ENCODE measurements at places on chromosomes 7 and 10.

GRCh38 chr10:110354322-110354766 lies 49.6 kb upstream of the SMNDC1 start:
- peak; percentile 75 for DNase-seq

- no peak for DNase-seq
These were observed 193.6 kb upstream of the KLF14 start for GRCh38 chr7:130927564-130927963.

- no peak for DNase-seq
These were observed 9.1 kb upstream of the DENND2A start for GRCh38 chr7:140649556-140650205.

- no peak for DNase-seq
These were observed 351.2 kb downstream of the GFRA1 start for GRCh38 chr10:115921795-115922194.

DNA sequence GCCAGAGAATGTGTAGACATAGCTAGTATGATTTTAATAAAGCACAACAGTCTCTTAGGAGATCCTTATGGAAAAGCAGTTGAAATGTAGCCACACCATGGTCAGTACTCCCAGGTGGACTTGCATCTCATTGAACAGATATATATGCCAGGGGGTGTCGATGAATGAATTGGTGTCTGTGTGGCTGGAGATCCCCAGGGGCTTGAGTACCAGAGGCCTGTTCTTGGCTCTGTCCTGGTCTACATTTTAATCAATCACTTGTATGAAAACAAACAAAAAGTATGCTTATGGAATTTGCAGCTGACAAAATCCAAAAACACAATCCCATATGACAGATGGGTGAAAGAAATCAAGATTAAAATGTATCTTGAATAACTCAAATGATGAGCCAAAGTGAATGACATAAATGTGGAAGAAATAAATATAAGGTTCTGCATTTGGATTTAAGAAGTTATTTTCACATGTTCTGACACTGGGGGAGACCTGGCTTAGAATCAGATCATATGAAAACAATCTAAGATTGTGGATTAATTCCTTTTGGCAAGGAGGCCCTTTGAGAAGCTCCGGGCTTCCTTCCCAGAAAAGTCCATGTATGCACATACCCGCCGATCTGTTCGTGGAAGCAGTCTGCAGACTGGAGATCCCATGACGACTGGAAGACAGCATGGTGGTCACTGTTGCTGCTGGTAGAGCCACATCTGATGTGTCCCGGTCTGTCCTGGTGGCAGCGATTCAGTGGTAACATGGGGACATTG lies 15.6 kb downstream of the CLEC2L start:
- no peak for DNase-seq

GRCh38 chr7:149638566-149639320 lies 134.6 kb downstream of the ZNF467 start:
- no peak for DNase-seq

DNA sequence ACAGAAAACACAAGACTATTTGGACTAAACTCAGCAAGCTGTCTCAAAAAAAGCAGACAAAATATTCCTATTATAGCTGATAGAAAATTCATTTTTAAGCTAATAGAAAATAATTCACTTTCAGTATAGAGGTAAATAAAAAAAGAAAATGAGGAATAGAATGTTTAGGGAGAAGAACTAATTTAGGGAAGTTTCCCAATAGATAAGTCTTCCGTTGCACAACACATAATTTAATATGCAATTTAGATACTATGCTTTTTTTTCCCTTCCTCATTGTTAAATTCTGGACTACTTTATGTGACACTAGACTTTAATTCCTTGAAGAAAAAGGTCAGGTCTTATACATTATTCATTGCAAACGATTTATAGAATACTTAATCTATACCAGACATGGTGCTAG lies 10.3 kb downstream of the PNPLA8 start:
- DNase-seq = no peak

DNA sequence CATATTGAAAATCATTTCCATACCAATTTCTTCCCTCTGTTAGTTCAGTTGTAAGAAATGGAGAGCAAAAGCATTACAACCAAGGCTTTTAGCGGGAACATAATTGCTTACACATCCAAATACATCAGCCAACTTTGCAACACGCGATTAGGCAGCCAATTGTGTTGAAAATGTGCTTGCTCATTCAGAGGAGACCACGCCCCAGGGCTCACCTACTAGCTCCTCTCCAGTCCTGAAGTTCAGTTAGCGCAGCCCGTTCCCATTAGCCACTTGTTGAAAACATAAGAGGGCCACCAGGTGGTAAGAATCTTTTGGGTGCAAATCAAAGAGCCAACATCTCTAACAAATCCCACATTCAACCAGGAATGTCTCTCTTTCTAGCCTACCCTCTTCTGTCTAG lies 213.2 kb upstream of the MDFIC start:
- DNase-seq = no peak

- no peak for DNase-seq
These were observed 270.0 kb upstream of the PPP2R2D start for GRCh38 chr10:131630772-131631258.

Measured in CD4-positive, alpha-beta T cell treated with Interleukin-6 at 100 ng/mL for 8 hours (primary cell).